NCI-H187 treated with DMSO at 0.1 percent for 48 hours (cell line): ENCODE measurements at places on chromosomes 4 and X.

DNA sequence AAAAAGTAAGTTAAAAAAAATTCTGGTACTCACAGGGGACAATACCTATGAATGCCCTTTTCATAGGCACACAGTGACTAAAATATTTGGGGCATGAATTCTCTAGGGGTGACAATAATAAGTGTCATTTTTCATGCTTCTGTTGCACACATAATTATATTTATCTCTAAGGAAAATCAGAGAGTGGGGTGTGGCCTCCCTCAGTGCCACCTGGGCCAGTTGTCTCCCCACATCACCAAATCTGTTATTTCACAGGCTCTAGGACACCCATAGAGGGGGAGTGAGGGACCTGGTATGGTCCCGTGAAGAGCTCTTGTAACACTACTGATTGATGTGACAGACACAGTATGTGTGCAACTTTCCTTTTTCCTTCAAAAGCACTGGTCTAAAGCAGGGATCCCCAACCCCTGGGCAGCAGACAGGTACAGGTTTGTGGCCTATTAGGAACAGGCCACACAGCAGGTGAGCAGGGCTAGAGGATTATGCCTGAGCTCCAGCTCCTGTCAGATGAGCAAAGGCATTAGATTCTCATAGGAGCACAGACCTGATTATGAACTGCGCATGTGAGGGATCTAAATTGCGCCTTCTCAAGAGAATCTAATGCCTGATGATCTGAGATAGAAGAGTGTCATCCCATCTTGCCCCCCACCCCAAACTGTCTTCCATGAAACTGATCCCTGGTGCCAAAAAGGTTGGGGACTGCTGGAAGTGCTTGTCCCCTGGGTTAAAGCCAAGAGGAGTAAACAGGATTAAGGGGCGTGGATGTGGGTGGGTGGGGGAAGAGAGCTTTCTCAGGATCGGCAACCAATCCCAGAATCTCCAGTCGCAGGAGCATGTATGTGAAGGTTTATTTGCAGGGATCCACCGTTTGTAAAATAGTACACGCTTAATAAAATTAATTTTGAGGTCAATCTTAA lies 856 bp downstream of the SLC9B1 start:
- no peak for DNase-seq

- no peak for DNase-seq
Observed at GRCh38 chr4:35912174-35912573, 332.1 kb downstream of the ARAP2 start.

DNA sequence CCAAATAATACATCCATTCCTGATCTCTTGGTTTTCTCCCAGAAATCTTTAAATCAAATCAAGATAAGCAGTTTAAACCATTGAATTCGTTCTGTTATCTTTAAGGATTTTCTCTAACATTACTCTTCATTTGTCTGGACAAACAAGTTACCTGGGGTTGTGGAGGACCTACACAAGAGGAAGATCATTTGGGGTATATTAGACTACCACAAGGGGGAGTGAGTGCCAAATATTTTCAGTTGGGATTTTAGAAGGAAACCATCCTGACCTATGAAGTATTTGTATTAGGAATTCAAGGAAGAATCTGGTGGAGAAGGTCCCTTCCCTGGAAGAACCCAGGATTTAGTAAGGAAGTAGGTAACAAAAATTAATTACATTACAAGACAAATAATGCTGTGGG lies 12.0 kb upstream of the DCHS2 start:
- DNase-seq, result no peak

DNA sequence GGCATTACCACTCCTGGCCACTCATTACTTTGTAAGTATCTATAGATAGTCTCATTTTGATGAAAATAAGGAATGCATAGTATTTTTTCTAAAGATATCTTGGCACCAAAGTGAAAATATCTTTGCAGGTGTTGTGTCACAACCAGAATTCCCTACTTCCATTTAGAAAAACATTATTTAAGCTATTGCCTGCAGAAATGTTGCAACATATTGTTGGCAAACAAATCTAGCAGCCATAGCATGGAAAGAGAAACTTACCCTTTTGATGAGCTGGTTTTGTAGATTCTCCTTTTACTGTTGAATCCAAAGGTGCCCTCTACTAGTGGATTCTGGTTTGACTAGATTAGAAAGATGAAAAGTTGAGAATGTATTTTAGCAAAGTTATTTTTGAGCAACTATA lies 138.8 kb downstream of the AREG start:
- DNase-seq, result no peak

DNA sequence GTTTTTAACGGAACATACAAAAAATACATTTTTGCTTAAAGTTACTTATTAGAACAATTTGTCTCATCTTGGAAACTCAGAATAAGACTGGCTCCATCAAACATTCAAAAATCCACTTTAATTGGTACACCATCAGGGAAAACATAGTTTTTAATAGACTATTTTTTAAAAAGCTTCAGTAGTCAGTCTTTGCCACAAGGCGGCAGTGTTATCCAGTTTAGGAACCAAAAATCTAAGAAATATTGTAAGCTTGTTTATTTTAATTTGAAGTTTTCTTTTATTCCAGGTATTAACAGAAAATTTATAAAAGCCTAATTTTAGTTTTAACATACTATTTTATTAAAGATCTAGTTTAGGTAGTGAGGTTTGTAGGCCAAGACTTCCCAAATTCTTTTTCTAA lies 107.7 kb downstream of the APOOL start:
- no peak for DNase-seq

- DNase-seq, result no peak
Observed at GRCh38 chr4:153483432-153484418, 17.6 kb downstream of the TMEM131L start.

GRCh38 chr4:83651846-83652245 lies 115.9 kb downstream of the GPAT3 start:
- no peak for DNase-seq
